ENCODE measurements at places on chromosomes 7 and 10.
A peak's percentile ranks its signal among the peaks of the same experiment; 100 is the strongest.

DNA sequence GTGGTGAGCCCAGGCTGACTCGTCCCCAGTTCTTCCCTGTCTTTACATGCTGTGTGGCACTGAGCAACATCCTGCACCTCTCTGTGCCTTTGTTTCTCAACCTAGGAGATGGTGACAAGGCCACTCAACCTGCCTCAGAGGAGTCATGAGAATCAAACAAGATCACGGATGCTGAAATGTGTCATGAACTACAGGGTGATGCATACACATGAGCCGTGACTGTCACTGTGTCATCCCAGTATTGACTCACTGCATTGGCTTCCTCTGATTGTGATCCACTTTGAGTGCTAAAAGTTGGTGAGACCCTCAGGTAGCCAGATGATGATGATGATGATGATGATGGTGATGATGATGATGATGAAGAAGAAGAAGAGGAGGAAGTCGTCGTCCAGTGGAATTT lies 11.5 kb downstream of the C10orf71 start:
- no peak for DNase-seq

DNA sequence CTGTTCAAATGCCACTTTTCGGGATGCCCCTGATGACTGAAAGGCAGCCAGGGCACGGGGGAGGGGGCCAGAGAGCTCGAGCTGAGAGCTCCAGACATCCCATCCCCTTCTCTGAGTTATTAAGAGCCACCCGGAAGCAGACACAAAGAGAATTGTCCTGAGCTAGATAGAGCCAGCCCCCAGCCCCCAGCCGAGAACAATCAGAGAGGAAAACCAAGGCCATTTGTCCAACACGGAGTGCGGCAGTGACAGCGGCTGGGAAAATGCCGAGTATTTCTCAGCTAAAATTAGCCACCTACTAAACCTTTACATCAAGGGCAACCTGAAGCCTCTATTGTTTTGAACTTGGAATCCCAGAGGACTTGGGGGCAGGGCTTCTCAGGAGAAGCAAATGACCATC lies 51.0 kb downstream of the UNC5B start:
- DNase-seq = no peak

DNA sequence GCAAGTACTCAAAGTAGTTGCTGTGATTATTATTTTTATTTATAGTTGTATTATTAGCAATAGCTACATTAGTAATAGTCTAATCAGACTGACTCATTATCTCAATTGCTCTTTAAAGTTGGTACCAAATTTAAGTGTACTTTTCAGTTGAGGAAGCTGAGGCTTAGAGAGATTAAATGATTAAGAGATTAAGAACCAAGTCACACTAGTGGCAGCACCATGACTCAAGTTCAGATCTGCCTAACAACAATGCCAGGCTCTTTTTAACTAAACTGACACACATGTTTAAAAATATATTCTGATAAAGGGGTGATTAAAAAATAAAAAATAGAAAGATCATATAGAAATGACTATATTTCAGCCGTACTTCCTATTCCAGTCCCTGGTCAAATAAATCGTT lies 42.0 kb downstream of the FZD1 start:
- no peak for DNase-seq

GRCh38 chr7:22551768-22552513 lies 52.0 kb upstream of the STEAP1B start:
- DNase-seq = no peak

- peak; percentile 95 for DNase-seq
Measured at GRCh38 chr10:72320676-72321247, 34.0 kb downstream of the DNAJB12 start.

DNA sequence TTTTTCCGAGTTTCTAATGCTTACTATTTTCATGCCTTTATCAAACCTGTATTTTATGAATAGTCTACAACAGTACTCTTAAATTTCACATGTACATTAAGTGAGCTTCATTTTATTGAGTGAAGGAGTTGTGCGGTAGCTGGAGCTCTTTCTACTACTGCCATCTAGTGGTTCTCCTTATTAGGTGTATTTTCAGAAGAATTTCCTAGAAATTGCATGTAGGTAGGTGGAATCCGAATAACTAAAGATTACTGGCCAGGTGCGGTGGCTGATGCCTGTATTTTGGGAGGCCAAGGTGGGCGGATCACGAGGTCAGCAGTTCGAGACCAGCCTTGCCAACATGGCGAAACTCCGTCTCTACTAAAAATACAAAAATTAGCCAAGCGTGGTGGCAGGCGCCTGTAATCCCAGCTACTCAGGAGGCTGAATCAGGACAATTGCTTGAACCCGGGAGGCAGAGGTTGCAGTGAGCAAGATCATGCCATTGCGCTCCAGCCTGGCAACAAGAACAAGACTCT lies 38.3 kb downstream of the LRRC72 start:
- peak; percentile 8 for DNase-seq

All from GM12878 (cell line).